Muscle of arm (tissue), 14 donors: ENCODE measurements at places on chromosomes 7 and 10. TPM values are rescaled to one million over a fixed set of nuclear protein-coding genes. Genes with fewer than 3 reads are reported as not detected.

GRCh38 chr10:74110120-74110519 lies 40.5 kb downstream of the AP3M1 start:
- no peak for DNase-seq

DNA sequence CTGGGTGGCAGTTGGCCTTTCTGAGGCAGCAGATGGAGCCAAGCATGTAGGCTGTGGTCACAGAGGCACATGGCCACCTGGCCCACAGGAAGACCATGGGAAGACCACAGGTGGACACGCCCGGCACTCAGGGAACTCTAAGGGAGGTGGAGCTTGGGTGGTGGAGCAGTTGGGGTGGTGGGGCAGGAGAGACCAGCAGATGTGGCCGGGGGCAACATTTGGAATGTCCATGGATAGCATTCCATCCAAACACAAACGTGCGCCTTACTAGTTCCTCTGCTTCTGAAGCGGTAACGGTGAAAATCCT lies 290.9 kb downstream of the PTPRN2 start:
- no peak for DNase-seq

- DNase-seq: no peak
Observed at GRCh38 chr7:113122744-113123143, 4.4 kb upstream of the SMIM30 start.

- DNase-seq: peak; percentile 5
Observed at GRCh38 chr7:135335628-135336139, 102.0 kb downstream of the STRA8 start.

DNA sequence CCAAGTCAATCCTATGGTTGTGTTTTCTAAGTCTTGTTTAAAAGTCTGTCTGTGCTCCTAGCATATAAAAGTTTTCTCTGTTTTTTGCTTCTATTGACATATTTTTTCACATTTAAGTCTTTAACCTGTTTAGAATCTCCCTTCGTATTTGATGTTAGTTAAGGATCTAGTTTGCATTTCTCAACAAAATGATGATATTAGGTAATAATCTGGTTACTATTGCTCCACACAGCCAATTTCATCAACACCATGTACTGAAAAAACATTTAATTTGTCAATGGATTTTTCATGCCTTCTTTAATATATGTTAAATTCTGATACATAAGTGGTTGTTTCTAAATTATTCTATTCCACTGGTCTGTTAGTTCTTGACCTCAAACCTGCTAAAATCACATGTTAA lies 17.5 kb upstream of the TSGA13 start:
- DNase-seq: no peak

DNA sequence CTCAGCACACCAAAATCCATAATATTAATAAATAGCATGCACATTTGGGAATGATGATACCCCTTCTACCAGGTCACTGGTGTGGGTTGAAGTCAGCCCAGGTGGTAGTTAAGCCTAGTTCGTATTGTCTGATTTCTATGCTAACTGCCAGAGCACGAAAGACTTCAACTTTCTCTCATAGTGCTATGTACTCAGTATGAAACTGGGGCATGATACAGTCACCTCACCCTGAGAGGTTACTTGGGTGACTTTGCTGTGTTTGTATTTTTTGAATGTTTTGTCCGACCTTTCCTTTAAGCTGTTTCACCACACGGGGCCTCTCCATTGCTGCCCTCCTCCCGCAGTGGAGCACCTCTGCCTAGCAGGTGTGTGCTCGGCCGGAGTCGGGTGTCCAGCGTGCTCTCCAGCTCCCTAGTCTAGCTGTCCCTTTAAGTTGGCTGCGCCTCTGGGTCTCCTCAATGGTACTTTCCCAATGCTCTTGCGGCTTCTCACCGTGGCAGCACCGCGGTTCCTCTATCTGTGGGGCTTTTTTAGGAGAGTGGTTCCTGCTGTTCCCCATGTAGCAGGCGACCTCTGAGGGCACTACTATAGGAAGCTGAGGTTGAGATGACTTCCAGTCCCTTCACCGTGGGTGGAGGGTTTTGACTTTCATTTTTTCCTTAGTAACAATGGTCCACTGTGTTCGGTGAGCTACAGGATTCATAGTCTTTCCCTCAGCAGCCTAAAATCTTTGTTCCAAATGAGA lies 524.0 kb upstream of the PFKP start:
- DNase-seq: no peak

Gene SIRT1
- polyA plus RNA-seq: 41.1 TPM

Gene CPN1
- polyA plus RNA-seq: 0.10 TPM

- no peak for DNase-seq
Observed at GRCh38 chr10:69497611-69498390, 46.5 kb downstream of the TSPAN15 start.

GRCh38 chr7:44587843-44588711 lies 6.0 kb upstream of the TMED4 start:
- peak; percentile 55 for DNase-seq
